NCI-H524 (cell line): ENCODE measurements at places on chromosomes 11 and 22.
A peak's percentile ranks its signal among the peaks of the same experiment; 100 is the strongest.

DNA sequence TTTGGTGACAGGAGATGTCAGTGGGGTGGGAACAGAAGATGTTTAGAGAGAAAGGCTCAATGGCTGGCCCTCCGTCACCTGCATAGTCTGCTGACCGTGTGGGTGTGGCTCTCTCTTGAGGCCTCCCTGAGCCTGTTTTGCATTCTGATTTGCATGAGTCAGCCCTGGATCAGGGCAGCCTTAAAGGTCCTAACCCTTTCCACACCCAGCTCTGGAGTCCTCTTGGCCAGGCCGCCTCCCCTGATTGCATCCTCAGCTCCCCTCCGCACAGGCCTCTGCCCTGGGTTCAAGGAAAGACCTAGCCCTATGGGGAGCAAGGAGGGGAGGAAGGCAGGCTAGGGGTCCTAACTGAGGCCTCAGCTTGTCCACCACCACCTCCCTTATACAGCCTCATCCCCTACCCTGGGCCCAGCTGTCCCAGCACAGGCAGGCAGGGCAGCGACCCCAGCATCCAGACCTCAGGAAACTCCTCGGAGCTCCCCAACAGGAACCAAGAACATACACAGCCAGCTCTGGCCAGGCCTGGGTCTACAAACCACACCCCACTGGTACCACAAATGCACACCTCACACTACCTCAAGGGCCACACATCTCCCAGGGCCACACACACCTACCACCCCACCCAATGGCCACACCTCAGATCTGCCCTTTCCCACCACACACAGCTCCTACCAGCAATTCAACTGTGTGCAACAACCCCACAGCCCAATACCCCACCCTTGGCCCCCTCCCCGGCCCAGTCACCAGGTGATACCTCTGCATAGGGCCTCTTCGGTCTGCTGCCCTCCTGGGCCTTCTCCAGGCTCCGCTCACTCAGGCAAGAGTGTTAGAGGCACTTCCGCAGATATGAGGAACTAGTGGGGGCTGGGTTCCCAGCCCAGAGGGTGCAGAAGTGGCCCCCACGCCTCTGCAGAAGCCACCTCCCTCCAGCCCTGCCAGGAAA, 13.7 kb downstream of the ARAP1 start:
- no peak for DNase-seq

- DNase-seq = no peak
Measured at GRCh38 chr11:2121227-2122130, 17.7 kb downstream of the IGF2 start.

- no peak for DNase-seq
Measured at GRCh38 chr22:43000441-43001175, 14.3 kb downstream of the PACSIN2 start.

DNA sequence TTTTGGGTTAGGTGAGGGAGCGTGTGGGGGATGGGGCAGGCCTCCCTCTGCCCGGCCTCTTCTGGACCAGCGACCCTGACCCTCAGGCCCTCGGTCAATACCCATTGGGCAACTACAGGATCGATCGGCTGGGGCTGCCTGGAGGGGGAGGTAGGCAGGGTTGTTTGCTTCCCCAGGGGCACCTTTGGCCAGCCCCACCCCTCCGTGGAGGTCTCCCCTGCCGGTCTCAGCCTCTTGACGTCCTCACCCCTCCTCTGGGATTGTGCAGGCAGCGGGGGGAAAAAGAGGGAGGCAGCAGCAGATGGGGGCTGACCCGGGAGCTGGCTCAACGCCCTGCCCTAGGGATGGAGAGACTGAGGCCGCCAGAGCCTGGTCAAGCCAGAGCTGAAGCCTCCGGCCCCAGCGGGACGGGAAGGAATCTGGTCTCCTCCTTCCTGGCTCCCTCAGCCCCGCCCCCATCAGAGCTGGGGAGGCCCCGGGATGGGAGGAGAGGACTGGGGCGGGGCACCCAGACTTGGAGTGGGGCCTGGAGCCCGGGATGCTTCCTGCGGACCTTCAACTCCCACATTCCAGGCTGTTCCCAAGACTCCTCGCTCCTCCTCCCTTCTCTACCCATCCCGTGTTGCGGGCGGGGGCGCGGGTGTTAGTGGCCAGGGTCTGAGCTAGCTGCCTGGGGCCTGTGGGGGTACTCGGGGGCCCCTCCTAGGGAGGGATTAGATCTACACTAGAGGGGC, 14.4 kb upstream of the CDC42EP1 start:
- no peak for DNase-seq

GRCh38 chr11:132422722-132423121, 1052.3 kb downstream of the NTM start:
- DNase-seq = no peak

- DNase-seq = peak; percentile 16
Measured at GRCh38 chr11:8265681-8266241, 2.1 kb upstream of the LMO1 start.

- DNase-seq = no peak
Measured at GRCh38 chr22:41410311-41410751, 28.6 kb downstream of the TEF start.

GRCh38 chr22:23282089-23282501, 101.8 kb downstream of the BCR start:
- no peak for DNase-seq

DNA sequence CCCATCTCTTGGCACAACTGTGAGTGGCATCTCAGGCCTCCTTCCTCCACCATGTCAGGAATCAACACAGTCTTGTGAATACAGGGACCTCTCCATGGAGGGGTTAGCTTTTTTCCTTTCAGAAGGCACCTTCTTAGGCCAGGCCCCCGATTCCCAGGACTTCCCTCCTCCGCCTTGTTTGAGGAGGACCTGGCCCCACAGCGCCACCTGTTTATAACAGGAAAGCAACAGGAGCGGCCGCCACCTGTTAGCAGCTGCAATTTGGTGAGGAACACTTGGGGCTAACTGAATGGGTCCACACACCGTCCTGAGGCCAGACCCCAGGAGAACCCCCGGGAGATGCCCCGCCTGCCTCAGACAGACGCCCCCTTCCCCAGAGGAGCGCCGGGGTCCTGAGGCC, 3.8 kb upstream of the PKP3 start:
- peak; percentile 19 for DNase-seq

GRCh38 chr22:50243685-50244419, 971 bp downstream of the TUBGCP6 start:
- DNase-seq = no peak

- no peak for DNase-seq
Measured at GRCh38 chr11:9029422-9029821, 25.6 kb upstream of the NRIP3 start.

GRCh38 chr11:65736810-65737209, 16.2 kb upstream of the RNASEH2C start:
- DNase-seq = no peak

DNA sequence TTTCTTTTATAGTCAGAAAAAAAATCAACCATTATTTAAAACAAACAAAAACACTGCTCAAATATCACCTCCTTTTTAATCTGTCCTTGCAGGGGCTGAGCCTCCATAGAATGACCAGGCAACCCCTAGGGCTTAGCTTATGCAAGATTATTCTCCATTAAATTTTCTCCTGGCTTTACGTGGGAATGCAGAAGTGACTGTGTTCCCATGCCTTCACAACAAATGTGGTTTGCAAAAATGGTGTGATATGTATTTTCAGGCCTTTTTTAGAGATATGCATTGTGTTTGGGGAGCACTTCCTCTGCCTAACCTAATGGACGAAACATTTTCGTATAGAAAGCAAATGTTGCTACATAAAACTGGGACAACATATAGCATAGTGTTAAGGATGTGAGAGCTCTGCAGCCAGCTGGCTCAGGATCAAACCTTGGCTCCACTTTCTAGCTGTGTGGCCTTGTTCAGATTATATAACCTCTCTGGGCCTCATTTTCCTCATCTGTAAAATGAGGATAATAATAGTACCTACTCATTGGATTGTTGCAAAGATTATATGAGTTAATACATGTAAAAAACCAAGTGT, 82.6 kb downstream of the PARVA start:
- DNase-seq = no peak

- no peak for DNase-seq
Measured at GRCh38 chr11:118939953-118940598, 14.3 kb upstream of the BCL9L start.

GRCh38 chr11:81913793-81914192, 819.9 kb downstream of the FAM181B start:
- DNase-seq = no peak

DNA sequence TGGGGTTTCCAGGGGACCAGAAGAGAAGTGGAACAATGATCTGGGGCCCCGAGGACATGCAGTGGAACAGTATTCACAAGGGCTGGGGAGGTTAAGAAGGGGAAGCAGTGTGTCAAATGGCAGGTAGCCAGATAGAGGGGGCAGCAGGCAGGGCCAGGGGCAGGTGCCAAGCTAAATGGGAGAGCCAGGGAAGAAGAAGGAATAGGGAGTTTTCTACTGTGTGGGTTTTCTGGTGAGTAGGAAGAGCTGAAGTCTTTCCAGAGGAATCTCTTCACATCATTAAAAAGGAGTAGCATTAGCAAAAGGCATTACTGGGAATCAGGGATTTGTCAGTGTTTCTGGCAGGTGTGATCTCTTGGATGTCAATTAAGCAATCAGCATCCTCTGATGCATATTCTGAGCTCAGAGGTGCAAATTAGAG, 55.8 kb downstream of the IRAG1 start:
- no peak for DNase-seq

DNA sequence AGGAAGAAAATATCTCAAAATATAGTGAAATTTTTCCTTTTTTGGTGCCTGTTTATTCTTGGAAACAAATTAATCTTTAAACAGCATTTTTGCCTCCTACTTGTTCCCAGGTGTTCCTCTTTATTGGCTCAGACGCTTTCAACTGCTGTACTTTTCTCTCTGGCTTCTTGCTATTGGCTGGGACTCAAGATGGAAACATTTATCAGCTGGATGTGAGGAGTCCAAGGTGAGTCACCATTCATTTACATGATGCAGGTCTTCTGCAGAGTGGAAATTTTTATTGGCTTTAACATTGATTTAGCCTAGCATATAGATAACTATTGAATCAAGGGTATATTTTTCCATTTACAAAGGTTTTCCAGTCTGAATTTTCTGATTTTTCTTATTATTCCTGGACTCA, 34.4 kb upstream of the DNAJB13 start:
- no peak for DNase-seq

DNA sequence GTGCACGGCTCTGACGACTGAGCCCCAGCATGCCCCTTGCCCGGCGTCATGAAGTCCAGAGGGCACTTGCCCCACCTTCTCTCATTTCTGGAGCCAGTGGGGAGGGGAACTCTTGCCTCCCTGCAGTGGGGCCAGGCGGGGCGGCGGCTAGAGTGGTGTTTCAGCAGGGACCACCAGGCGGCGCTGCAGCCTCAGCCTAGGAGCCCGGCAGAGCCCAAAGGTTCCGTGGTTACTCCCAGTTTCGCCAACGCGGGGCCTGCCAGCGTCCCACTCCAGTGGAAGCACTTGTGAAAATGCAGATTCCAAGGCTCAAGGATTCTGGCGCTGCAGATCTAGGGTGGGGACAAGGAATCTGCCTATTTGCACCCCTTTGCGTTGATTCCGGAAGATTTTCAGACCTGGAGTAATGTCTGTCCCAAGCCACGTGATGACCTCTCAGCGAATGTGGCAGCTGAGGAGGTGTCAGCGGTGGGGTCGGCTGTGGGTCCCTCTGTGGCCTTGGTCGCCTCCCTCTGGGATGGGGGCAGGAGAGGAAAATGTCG, 55.7 kb downstream of the CD82 start:
- peak; percentile 54 for DNase-seq

GRCh38 chr11:3845670-3846069, 4.9 kb upstream of the RHOG start:
- DNase-seq = no peak

GRCh38 chr22:50058906-50059880, 1.1 kb upstream of the TTLL8 start:
- no peak for DNase-seq
